ENCODE measurements at places on chromosomes 2 and 18.
A peak's percentile ranks its signal among the peaks of the same experiment; 100 is the strongest.

DNA sequence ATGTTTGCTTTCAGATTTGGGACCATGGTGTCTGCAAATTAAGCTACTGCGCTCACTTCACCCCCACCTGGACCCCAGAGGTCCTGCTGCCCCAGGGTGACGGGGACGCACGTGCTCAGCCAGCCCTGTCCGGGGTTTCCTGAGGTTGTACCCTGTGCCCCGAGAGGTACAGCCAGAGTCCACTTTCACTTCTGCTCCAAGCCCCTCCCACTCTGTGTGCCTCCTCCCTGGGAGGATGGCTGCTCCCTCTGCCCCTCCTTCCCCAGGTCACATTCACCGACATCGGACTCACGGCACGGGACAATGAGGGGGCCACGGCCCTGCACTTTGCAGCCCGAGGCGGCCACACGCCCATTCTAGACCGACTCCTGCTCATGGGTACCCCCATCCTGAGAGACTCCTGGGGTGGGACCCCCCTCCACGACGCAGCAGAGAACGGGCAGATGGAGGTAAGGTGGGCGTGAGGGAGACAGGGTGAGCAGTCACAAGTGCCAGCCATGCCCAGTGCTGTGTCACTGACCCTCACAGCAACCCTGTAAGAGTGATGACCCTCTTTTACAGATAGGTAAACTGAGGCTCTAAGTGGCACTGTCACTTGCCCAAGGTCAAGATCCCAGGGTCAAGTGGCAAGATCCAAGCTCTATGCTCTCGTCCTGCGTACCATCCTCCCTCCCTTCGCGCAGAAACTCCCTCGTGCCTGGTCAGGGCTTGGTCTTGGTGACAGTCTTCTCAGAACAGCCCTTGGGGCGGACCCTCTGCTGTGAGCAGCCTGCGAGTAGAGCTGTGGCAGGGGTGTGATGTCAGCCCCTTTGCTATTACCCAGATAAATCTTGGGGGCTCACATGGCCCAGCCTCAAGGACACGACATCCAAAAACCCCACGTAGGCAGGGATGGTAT lies 7.6 kb downstream of the ESPNL start:
- DNase-seq, result no peak

DNA sequence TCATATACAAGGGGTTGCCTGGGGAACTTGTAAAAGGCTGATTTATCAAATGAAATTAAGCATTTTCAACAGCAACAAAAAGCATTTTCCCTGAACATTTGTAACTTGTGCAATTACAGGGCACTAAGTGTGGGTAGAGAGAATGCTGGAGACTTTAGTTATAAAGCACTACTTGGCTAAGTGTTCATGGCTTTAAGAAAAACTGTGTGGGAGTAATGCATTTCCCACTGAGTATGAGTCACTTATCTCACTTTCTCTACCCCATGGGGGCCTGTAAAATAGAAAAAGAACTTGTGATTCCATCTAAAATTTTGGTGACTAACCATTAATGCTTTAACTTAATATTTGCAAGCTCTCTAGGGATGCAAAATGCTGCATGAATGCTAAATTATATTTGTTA lies 193.4 kb downstream of the CCDC102B start:
- peak; percentile 78 for DNase-seq

DNA sequence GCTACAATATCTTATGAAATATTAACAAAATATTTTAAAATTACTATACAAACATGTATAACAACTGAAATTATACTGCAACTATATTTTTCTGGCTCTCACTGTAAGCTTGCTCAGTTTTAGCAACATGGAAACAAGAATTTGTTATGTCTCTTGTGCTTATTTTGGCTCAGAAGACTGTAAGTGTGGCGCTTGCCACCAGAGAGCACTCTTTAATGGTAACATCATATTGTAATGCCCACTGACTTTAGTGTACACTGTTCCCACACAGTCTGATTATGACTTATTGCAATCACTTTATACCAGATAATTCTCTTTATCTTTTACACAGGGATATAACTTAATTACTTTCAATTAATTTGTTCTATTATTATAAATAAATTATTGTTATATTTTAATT lies 1500.6 kb upstream of the TMEFF2 start:
- DNase-seq, result peak; percentile 81

- DNase-seq, result no peak
Measured at GRCh38 chr2:127712999-127713398, 11.7 kb downstream of the SFT2D3 start.

- DNase-seq, result no peak
Measured at GRCh38 chr2:119435081-119435952, 3.7 kb downstream of the TMEM37 start.

- DNase-seq, result no peak
Measured at GRCh38 chr18:12420821-12421421, 13.2 kb downstream of the PRELID3A start.

GRCh38 chr2:168521053-168521741 lies 65.1 kb downstream of the CERS6 start:
- DNase-seq, result no peak

DNA sequence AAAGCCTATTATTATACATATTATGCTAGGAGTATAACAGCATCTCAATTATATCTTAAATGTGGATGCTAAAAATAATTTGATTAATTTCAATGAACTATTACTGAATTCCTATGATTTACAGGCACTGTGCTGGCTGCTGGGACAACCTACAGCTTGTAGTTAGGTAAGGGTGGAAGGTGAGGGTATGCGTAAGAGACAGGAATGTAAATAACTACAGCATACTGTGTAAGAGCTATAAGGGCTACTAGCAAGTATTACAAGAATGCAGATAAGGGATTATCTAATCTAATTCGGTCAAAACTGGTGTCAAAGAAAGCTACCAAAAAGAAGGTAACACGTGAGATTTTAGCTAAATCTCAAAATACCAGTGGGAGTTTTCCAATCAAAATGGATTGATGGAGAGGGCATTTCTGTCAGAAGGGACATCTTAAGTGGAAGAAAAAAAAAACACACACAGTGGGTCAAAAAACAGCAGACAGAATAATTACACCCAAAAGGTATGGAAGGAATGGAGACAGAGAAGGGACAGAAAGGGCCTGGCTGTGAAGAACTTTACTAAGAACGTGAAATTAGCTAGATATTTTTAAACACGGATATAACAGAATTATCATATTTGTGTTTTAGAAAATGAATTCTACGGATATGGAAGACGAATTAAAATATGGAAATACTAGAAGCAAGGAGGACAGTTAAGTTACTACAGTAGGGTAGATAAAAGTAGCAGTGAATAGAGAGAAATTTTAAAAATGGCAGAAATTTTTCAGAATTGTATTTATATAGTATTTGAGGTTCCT lies 47.1 kb downstream of the STRN start:
- peak; percentile 14 for DNase-seq

- DNase-seq, result peak; percentile 43
Measured at GRCh38 chr2:157692768-157693167, 64.1 kb upstream of the ACVR1C start.

DNA sequence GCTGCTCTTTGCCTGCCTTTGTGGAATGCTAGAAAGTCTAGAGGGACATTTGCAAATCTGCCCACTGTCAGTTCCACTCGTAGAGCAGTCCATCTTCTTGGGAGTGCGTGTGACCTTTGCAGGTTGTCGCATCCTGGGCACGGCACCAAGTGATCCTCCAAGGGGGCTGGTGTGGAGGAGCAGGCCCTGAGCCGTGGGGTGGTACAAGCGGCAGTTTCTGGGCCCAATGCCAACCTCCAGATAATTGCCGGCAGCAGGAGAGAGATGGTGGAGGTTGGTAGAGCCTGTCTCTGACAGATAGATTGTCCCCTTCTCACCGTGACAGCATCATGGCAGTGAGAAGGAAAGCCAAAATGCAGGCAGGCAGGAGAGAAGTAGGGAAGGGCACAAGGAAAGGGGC lies 150.7 kb upstream of the SLC14A2 start:
- no peak for DNase-seq

DNA sequence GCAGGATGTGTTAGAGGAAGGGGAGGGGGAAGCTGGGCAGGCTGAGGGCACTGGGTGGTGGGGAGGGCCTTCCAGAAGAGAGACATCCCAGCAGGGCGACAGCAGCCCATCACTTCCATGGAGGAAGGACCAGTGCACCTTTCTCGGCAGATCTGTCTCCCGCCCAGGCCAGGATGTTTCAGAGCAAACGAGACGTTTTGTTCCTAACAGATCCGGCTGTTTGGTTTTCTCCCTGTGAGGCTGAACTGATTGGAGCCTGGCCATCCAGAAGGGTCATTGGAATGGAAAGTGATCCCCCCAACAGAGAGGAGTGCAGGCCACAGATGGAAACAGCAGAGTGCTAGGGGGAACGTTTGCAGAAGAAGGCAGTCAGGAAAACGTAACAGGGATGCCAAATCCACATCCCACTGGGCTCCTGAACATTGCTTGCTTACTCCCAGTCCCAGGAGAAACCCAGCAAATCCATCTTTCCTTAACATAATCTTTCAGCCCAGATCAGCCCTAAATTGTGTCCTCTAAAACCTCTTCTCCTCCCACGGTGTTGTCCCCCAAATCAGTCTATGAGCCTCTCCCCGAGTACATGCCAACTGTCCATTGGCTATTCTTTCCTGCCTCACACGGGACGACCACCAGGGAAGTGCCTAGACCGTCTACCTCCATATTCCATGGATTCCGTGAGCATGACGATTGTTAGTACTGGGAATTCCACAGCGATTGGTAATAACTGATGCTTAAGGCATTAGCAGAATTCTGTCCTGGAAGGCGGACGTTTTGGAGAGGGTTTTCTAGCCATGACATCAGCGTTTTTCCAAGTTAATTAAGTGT lies 126.8 kb downstream of the SEPTIN10 start:
- peak; percentile 47 for DNase-seq

DNA sequence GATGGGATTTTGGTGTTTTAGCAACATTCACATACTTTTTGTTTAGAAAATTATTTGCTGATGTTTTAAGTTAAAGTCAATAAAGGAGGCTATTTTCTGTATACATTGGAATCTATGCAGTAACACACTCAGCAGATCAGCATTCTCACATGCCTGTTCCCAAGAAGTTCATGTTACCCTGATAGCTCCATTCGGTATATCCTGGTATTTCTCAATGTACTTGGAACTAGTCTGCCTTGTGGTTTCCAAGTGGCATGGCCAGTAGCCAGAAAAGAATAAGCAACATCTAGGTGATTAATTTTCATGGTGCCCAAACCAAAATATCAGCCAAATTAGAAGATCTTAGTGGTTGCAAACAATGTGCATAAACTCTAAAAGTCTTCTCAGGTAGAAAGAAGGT lies 5.2 kb upstream of the NCAPH start:
- DNase-seq, result peak; percentile 73

DNA sequence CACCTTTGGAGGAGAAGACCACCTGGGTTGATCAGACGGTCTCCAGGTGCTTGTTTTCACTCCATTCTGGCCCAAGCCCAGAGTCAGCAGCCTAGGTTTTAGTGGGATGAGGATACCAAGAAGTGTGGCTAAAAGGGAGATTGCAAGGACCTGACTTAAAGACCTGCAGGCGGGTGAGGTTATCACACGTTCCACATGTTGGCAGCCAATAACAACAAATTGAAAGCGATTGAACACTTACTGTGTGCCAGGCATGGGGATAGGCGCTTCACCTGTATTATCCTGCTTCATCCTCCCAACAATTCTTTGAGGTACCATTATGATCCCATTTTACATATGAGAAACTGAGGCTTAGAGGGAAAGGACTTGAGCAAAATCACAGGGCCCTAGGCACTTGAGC lies 5.0 kb downstream of the ARL4C start:
- no peak for DNase-seq

- no peak for DNase-seq
Measured at GRCh38 chr2:28507796-28508764, 12.2 kb downstream of the PLB1 start.

- peak; percentile 51 for DNase-seq
Measured at GRCh38 chr2:152407204-152407721, 72.3 kb downstream of the FMNL2 start.

- DNase-seq, result peak; percentile 30
Measured at GRCh38 chr18:73461780-73462059, 593.9 kb upstream of the NETO1 start.

DNA sequence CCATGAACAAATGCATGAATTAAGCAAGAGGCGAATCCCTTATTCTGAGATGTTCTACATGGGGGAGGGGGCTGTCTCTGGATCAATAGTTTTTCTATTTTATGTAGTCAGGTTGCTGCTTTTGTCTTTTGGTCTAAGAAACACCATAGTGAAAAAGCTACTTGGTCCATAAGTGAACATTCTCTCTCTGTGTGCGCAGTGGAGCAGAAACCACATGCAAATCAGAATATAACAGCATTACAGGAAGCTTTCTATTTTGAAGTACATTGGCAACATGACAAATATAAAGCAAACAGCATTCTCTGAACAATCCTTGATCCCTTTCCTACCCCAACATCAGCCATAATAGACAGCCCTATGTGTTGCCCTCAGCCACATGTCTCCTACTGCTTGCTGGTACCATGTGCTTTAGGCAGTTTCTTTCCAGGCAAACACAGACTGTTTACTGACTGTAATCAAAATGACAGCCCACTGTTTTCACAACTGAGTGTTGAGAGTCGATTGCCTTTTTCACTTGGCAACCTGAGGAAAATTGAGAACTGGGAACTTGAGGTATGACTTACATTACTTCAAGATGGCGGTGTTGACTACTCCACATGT lies 10.6 kb downstream of the SCN3A start:
- no peak for DNase-seq

GRCh38 chr18:48324651-48325050 lies 84.5 kb downstream of the ZBTB7C start:
- no peak for DNase-seq

DNA sequence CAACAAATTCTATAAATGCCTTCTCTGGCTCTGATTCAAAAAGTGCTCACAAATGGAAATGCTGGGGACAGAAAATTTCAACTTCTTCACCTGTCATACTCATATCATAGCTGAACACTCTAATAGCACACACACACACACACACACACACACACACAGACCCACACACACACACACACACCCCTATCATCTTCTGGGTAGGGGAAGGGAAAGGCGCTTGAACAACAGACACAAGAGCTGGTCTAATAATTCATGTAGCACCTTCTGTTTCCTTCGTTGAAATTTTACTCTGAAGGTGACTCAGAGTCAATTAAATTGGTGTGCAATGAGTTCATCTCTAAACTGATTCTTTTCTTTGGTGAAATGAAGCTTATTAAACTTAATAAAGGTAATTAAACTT lies 32.9 kb downstream of the CD28 start:
- no peak for DNase-seq

GRCh38 chr2:200747668-200748618 lies 63.8 kb upstream of the BZW1 start:
- DNase-seq, result peak; percentile 78

Measured in fibroblast of pulmonary artery (primary cell).